ENCODE measurements at places on chromosomes 3 and 15.

- DNase-seq: no peak
These were observed 17.9 kb downstream of the PSTPIP1 start for GRCh38 chr15:77012868-77013267.

- no peak for DNase-seq
These were observed 292 bp downstream of the USP4 start for GRCh38 chr3:49339581-49339940.

- DNase-seq: no peak
These were observed 51.0 kb upstream of the ATP13A3 start for GRCh38 chr3:194537732-194538247.

DNA sequence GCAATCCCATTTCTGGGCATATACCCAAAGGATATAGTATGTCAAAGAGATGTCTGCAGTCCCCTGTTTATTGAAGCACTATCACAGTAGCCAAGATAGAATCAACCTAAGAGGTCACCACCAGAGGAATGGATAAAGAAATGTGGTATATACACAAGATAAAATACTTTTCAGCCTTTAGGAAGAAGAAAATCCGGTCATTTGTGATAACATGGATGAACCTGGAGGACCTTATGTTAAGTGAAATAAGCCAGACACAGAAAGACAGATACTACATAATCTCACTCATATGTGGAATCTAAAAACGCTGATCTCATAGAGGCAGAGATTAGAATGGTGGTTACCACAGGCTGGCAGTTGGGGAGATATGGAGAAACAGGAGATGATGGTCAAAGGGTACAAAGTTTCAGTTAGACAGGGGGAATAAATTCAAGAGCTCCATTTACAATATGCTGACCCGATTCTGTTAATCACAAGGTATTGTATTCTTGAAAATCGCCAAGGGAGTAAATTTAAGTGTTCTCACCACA lies 195.8 kb downstream of the MTHFS start:
- no peak for DNase-seq

- DNase-seq: peak; percentile 72
These were observed 90.7 kb downstream of the IGF2BP2 start for GRCh38 chr3:185733980-185734724.

- DNase-seq: no peak
These were observed 1.9 kb downstream of the TNIK start for GRCh38 chr3:171458071-171458863.

- DNase-seq: no peak
These were observed 1.2 kb upstream of the MLF1 start for GRCh38 chr3:158569794-158570193.

DNA sequence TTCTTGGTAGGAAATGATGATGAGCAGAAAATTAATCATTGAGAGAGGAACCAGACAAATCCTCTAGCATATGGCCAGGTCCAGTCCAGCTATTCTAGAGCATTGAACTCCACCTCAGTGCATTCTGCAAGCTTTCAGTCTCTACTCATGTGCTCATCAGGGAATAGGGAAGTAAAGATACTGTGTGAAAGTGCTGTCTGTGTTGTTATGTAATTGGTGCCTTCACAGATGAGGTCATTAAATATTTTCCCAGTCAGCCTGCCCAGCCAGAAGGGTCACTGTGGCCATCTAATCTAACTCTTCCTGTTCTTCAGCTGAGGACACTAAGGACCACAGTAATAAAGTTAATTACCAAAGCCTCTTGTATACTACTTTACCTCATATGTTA lies 28.2 kb downstream of the C3orf62 start:
- no peak for DNase-seq

DNA sequence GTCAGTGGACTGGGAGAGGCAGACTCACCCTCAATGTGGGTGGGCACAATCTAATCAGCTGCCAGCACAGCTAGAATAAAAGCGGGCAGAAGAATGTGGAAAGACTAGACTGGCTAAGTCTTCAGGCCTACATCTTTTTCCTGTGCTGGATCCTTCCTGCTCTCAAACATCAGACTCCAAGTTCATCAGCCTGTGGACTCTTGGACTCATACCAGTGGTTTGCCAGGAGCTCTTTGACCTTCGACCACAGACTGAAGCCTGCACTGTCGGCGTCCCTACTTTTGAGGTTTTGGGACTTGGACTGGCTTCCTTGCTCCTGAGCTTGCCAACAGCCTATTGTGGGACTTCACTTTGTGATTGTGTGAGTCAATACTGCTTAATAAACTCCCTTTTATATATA lies 68.0 kb downstream of the CNTN3 start:
- no peak for DNase-seq

- DNase-seq: no peak
These were observed 123.9 kb downstream of the LRRK1 start for GRCh38 chr15:101043011-101043410.

GRCh38 chr3:10447527-10448260 lies 57.7 kb downstream of the ATP2B2 start:
- DNase-seq: no peak

GRCh38 chr3:128506754-128507153 lies 13.8 kb upstream of the GATA2 start:
- no peak for DNase-seq

GRCh38 chr15:52303093-52303772 lies 7.6 kb upstream of the MYO5C start:
- no peak for DNase-seq

- DNase-seq: no peak
These were observed 30.4 kb downstream of the SLC41A3 start for GRCh38 chr3:126053513-126053912.

DNA sequence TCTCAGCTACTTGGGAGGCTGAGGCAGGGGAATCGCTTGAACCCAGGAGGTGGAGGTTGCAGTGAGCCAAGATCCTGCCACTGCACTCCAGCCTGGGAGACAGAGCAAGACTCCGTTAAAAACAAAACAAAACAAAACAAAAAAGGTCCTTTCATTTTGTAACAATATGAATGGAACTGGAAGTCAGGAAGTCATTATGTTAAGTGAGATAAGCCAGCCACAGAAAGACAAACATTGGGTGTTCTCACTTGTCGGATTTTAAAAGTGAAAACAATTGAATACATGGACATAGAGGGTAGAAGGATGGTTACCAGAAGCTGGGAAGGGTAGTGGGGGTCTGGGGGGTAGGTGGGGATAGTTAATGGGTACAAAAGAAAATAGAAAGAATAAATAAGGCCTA lies 12.5 kb upstream of the B3GALNT1 start:
- DNase-seq: no peak

GRCh38 chr15:67146234-67146633 lies 80.8 kb downstream of the SMAD3 start:
- peak; percentile 78 for DNase-seq

DNA sequence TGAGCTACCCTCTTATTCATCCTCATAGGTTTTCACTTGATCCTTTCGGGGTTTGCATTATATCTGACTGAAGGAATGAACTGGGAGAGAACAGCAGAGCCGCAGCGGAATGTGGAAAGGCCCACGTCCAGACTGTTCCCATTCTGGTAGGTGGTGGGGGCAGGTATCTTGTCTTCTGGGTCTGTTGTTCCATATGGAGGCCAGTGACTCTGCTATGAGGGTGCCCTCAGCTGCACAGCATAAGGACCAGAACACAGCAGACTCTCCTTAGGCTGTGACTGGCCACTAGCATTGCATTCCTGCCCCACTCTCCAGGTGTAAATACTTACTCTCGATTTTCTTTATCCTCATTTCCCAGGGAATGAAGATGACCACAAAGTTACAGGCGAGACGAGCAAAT lies 12.1 kb downstream of the TMC3 start:
- no peak for DNase-seq

- DNase-seq: no peak
These were observed 36.6 kb downstream of the IFT122 start for GRCh38 chr3:129476586-129476985.

DNA sequence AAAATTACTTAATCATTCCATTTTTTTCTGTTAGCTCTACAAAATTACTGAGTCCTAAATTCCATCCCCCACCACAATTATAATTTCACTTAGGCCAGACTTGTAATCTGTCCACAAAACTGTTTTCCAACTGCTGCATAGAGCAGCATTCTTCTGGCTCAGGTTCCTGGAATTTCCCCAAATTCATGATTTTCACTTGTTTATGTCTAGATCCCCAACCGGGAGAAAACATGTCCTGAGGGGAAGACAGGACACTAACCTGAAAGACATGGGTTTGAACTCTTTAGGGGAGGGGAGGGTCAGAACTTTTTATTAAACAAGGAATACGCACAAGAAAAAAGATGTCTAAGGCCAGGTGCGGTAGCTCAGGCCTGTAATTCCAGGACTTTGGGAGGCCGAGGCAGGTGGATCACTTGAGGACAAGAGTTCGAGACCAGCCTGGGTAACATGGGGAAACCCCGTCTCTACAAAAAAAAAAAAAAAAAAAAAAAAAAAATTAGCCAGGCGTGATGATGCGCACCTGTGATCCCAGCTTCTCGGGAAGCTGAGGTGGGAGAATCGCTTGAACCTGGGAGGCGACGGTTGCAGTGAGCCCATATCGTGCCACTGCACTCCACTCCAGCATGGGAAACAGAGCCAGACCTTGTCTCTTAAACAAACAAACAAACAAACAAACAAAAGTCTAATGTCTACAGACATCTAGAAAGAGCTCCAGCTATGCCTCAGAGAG lies 1.5 kb downstream of the ETFA start:
- no peak for DNase-seq

- peak; percentile 66 for DNase-seq
These were observed 85.9 kb upstream of the ABHD2 start for GRCh38 chr15:89002281-89002761.

DNA sequence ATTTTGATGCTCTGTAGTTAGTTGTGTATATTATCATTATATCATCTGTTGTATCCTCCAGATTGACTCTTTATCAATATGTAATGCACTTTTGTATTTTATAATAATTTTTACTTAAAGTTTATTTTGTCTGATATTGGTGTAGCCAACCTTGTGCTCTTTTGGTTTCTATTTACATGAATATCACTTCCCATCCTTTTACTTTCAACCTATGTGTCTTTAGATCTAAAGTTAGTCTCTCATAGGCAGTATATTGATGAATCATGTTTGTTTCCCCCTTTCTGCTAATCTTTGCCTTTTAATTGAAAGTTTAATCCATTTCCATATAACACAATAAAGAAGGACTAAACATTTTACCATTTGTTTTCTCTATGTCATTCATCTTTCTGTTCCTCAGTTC lies 28.1 kb upstream of the CD200R1L start:
- no peak for DNase-seq

- DNase-seq: no peak
These were observed 421.7 kb upstream of the GOLIM4 start for GRCh38 chr3:168517249-168518071.

DNA sequence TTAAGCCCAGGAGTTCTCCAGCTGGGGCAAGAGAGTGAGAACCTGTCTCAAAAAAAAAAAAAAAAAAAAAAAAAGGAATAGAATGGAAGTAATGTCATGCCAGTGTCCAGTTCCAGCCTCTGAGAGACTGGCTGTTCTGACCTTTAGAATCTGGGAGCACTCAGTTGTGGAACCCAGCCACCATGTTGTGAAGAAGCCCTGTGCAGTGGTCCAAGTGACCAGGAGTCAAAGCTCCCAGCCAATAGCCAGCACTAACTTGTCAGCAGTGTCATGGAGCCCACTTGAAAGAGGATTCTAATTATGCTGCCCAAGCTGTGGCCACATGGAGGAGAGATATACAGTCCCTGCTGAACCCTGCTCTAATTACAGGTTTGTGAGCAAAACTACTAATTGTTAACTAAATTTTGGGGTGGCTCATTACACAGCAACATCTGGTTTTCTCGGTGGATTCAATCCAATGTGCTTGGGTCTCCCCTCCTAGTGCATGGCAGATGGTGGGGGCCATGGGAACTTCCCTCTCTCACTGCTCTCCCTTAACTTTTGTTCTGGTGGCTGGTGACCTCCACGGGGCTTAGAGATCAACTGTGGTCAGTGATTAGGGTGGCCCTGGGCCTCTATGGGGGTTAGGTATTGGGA lies 55.5 kb downstream of the CLEC3B start:
- no peak for DNase-seq

GRCh38 chr3:104831071-104831470 lies 535.6 kb upstream of the ALCAM start:
- DNase-seq: no peak

GRCh38 chr3:156630773-156631093 lies 43.7 kb upstream of the TIPARP start:
- no peak for DNase-seq

- DNase-seq: no peak
These were observed 4.7 kb downstream of the IP6K1 start for GRCh38 chr3:49781415-49782199.

GRCh38 chr3:27976933-27977332 lies 254.8 kb upstream of the EOMES start:
- no peak for DNase-seq

Measured in AG04450 (cell line).